ENCODE measurements at places on chromosomes 16 and 17. TPM values are rescaled to one million over a fixed set of nuclear protein-coding genes. Genes with fewer than 3 reads are reported as not detected.

- no peaks in the 10 kb centered on the region for H3K36me3 ChIP-seq
- no peak for DNase-seq
- no peaks in the 10 kb centered on the region for H3K27me3 ChIP-seq
- H3K4me1 ChIP-seq = no peaks in the 10 kb centered on the region
- H3K27ac ChIP-seq = no peak overlapping the region
These were observed 12.7 kb downstream of the SLC5A11 start for GRCh38 chr16:24858219-24859041.

DNA sequence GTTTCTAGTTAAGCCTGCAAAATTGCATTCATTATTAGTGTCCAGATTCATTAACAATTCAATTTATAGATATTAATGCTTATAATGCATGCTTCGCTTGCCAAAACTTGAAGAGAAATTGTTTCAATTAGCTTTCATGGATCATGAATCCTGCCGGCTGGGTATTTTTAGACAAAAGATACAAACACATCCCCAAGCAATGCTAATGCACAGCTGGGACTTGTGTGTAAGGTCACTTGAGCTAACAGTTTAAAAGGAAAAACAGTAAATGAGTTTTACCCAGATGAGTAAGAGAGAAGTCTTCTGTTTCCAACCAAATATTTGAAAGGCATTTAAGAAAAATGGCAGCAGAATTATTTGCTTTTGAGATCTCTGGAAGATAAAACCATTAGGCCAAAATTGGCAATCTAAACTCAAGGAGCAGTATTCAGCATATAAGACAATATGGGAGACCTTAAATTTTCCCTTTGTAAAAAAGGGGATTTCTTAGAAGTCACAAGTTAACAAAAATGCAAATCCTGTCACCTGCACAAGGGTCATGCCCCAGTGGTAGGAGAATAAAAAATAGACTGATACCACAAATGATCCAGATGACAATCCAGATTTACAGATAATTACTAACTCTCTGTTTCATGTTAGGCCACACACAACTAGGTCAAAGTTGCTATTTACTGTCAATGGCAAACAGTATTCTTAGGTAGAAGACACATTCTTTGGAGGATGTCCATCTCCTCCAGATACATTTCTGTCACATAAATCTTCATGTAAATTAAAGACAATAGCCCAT lies 418.4 kb upstream of the PMFBP1 start:
- H3K4me3 ChIP-seq = no peak overlapping the region
- H3K27ac ChIP-seq = no peak overlapping the region

DNA sequence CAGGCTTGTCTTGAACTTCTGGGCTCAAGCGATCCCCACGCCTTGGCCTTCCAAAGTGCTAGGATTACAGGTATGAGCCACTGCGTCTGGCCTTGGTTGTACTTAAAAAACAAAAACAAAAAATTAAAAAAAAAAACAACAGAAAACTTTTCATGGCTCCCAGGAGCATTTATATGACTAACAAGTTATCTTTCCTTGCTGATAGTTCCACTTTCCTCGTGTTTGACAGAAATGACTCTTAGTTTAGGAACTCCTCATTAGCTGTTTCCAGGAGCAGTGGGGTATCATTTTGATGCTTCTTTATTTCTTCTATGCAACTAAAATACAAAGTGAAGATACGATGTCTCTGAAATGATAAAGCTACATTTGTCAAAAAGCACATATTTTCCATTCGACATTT lies 165.4 kb downstream of the PRKCA start:
- no peaks in the 10 kb centered on the region for H3K27me3 ChIP-seq
- H3K4me3 ChIP-seq = no peak overlapping the region
- H3K4me1 ChIP-seq = peaks cover 7% of the 10 kb centered on the region
- no peak for DNase-seq
- H3K27ac ChIP-seq = no peak overlapping the region

DNA sequence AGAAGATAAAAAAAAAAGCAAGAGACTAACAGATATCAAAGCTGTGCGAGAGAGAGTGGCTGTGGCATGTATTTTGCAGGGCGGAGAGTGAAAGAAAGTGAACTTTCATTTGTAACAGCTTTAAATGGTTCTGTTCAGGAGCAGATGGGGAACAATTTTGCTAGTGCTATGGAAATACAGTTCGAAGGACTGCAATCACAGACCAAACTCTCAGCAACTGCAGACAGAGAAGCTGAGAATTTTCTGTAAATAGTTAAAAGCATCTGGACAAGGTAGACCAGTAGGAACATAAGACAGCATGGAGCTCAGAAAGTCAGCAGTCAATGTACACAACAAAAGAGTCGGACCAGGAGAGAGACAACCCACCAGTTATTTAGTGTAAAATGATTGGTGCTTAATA lies 62.3 kb downstream of the TBX4 start:
- no peak for DNase-seq
- no peak overlapping the region for H3K27ac ChIP-seq
- H3K27me3 ChIP-seq = no peaks in the 10 kb centered on the region

CCL4 gene
- not detected for total RNA-seq

Measured in H1 (cell line).